ENCODE measurements at places on chromosomes 12 and 14.

DNA sequence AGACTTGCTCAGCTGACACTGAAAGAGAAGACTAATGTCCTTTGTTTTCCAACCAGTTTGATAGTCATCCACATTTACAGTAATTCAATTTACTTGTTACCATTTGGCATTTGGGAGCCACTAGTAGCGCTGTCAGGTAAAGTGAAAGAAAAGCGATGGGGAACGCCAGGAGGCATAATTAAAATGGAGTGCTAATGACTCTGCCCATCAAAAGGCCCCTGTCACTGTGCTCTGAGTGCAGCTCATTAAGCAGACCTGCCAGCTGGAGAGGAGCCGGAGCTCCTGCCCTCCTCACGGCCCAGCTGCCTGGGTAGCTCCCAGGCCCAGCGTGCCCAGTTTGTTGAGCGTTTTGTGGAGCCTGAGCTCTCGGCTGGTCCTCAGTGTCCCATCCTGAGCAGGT lies 463.6 kb upstream of the CCDC196 start:
- DNase-seq, result no peak

DNA sequence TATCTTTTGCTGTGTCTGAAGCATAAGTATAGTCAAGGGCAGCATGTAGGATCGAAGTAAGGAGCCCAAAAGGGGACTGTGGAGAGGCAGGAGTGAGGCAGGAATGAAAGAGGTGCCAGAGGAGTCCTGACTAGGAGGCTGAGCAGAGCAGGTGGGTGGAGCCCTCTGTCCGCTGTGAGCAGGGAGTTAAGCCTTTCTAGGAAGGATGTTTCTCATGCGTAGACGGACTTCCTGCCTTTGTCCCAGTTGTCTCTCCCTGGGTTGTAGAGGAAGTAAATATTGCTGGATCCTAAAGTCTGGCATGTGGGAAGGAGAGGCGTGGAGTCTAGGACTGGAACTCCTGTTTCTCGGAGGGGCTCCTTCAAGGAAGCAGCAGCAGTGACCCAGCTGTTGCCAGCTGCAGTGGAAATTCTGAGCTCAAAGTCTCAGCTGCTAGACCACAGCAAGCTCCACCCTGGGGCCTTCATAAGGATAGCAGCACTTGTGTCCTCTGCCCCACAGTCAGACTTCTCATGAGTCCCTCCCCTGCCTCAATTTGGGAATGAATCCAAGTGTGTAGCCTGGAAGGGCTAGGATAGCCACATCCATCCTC lies 44.0 kb downstream of the RBMS2 start:
- peak; percentile 55 for DNase-seq

DNA sequence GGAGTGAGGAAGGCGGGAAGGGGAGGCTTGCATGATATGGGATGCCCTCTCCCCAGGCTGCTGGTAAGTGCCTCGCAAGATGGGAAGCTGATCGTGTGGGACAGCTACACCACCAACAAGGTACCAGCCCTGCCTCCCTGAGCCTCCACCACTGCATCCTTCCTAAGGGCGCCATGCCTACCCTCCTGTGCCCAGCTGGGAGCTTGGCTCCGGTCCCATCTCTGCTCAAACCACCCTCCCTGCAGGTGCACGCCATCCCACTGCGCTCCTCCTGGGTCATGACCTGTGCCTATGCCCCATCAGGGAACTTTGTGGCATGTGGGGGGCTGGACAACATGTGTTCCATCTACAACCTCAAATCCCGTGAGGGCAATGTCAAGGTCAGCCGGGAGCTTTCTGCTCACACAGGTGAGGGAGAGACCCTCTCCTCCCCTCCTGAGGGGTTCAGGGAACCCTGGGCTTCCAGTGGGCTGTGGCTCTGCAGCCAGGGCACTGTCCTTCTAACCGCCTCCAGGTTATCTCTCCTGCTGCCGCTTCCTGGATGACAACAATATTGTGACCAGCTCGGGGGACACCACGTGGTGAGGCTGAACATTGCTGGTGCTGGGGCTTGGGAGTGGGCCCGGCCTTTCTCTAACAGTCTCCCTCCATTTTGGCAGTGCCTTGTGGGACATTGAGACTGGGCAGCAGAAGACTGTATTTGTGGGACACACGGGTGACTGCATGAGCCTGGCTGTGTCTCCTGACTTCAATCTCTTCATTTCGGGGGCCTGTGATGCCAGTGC lies 2.6 kb downstream of the GNB3 start:
- DNase-seq, result no peak

- DNase-seq, result no peak
Observed at GRCh38 chr14:74083161-74083560, 1.1 kb downstream of the ALDH6A1 start.

DNA sequence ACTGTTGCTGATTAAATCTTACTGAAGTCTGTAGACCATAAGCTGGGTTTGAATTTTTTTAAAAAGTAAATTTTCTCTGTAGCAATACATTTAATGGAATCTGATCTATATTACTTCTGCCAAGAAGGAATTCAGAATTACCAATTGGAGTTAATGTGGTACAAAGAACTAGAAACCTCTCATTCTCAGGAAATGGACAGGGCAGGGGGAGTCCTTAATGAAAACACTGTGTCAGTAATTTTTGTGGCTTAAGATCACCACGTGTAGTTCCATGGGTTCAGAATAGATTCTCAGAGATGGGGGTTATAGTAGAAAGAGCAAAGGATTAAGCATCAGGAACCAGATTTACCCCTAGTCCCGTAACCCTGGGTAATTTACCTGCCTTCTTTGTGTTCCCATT lies 30.3 kb downstream of the FBXL14 start:
- DNase-seq, result no peak

DNA sequence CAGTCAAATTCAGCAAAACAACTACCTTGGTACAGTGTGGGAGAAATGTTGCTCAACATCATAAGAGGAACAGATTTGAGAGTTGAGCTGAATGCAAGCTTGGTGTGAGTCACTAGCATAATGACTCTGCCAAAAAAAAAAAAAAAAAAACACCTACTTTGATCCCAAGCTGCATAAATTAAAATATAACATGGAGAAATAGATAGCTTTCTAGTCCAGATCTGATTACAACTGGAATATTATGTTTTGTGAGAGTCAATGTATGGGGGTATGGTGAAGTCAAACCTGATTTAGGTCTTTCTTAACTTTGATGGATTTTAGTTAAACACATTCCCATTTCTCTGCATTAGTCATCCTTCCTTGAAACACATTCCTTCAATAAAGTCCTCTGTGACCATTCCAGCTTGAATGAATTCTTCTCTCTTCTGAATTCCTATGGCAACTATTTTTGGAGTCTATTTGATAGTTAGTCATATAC lies 188.1 kb downstream of the SLC5A8 start:
- DNase-seq, result no peak

DNA sequence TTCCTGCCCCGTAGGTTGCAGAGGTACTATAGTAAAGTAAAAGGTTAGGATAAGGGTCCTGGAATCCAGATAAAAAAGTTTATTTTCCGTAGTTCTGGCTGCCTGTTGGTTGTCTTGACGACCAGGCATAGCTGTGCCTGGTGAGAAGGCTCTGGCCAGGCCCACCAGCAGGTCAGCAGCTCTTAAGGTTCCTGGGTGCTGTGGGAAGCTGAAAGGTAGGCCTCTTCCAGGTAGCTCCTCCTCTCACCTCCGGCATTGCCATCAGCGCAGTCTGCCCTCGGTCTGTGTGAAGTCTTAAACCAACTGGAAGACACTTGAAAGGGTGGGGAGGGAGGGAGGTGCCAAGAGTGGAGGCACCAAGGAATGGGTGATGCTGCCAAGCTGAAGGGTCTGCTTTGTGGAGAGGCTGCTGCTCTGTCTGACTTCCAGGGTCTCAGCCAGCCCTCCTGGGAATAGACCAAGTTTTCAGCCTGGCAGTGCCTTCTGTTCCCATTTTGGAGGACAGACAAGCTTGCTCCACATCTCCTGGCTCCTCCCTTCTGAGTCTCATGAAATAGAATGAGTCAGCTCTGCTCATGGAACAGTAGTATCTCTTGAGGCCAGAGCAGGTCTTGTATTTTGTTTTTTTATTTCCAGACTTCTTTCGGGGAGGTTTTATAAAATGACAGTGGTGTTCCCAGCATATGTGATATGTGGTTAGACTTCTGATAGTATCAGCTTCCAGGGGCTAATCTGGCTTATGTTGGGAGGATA lies 5.2 kb upstream of the ACADS start:
- no peak for DNase-seq

DNA sequence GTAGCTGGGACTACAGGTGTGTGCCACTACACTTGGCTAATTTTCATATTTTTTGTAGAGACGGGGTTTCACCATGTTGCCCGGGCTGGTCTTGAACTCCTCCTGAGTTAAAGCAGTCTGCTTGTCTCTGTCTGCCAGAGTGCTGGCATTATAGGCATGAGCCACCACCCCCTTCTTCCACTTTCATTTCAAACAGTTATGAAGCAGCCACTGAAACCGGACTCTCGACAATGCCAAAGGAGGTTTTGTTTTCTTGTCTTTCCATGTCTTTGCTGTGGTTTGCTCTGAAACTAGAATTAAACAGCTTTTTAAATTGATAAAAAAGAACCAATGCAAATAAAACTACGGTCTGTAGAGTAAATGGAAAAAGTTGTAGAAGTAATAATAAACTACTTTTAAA lies 30.4 kb downstream of the RAP1B start:
- peak; percentile 48 for DNase-seq

- no peak for DNase-seq
Observed at GRCh38 chr14:68653108-68653507, 139.8 kb downstream of the ZFP36L1 start.

- no peak for DNase-seq
Observed at GRCh38 chr14:44771496-44771895, 190.3 kb downstream of the KLHL28 start.

GRCh38 chr12:45839917-45840316 lies 110.4 kb downstream of the ARID2 start:
- DNase-seq, result no peak

- no peak for DNase-seq
Observed at GRCh38 chr12:64323476-64324225, 66.9 kb downstream of the C12orf56 start.

GRCh38 chr12:51391283-51392123 lies at the start of gene GALNT6:
Gene GALNT6, minus strand, starts transcription at chr12:51391406. Its CDS starts 11,625 bp downstream, at chr12:51379781.
- peak; percentile 90 for DNase-seq

- DNase-seq, result no peak
Observed at GRCh38 chr14:88604212-88604611, 41.4 kb downstream of the ZC3H14 start.

DNA sequence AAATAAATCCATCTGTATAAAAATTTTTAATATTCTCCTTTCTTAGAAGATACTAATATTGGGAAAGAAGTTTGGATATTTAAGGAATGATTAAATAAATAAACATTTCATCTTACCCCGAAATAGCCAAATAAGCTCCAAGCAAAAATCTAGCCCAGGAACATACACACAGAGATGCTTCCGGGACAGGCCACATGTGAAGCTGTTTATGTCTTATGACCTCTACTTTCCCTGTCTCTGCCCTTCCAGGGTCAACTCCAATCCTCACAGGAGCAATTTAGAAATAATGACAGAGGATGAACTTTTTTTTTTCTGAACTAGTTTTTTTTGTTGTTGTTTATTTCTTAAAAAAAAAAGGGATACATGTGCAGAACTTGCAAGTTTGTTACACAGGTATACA lies 89.4 kb downstream of the BTG1 start:
- no peak for DNase-seq

DNA sequence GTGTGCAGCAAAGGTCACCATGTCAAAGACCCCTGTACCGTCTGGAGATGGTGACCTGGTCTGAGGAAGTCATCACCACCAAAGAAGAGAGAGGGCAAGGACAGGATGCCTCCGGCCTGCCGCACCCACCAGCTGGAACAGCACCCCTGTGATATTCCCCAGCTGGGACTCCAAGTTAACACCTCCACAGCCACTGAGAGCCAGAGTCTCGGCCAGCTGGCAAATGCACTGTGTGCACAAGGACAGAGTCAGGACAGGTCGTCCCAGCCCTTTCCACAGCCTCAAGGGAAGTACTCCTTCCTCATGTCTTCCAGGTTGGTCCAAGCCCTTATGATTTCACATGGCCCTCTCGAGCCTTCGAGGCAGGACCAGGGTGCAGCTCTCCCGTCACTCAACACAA lies 19.3 kb upstream of the FKBP4 start:
- no peak for DNase-seq

GRCh38 chr14:67680121-67680602 lies 5.7 kb upstream of the VTI1B start:
- DNase-seq, result peak; percentile 84

DNA sequence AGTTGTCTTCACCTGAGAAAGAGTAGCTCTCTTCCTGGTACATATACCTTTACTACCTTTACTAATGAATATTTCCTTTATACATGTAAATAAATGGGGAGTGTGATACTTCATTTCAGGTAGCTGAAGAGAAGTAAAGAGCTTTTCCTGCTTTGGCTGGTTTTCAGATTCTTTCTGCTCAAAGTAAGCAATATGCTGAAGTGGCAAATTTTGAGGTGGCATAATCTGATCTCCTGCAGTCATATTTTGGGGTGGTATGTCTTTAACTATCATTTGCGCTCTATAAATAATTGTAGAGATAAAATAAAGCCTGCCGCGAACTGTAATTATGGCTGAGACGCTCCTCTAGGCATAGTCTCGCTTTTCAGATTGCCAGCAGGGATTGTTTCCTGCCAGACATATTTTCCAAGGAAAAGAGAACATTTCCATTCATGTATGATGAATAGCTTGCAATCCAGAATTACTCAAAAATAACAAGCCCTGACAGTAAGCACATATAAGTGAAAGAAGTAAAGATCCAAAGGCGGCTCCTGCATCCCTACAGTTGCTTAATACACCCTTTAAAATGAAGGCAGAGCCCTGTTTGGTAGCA lies 200.7 kb downstream of the C12orf50 start:
- no peak for DNase-seq

GRCh38 chr14:90700933-90701776 lies 115.1 kb downstream of the TTC7B start:
- DNase-seq, result no peak

- DNase-seq, result no peak
Observed at GRCh38 chr12:98735821-98736220, 90.7 kb downstream of the APAF1 start.

DNA sequence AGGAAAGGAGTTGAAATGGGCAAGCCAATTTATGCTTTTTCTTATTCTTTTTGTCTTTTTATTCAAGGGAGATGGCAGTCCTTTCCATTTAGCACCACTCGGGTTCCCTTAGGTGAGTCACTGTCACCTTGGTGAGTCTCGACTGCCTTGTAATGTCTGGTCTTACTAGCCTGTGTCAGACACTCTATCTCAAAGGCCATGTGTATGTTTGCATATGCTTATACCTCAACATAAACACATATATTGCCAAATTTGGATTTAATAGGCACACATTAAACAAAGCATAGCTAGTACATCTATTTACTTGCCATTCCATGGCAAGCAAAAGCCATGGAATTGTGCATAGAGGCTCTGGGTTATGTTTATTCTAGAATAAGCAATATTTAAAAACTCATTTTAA lies 624.9 kb upstream of the FOXG1 start:
- DNase-seq, result no peak

DNA sequence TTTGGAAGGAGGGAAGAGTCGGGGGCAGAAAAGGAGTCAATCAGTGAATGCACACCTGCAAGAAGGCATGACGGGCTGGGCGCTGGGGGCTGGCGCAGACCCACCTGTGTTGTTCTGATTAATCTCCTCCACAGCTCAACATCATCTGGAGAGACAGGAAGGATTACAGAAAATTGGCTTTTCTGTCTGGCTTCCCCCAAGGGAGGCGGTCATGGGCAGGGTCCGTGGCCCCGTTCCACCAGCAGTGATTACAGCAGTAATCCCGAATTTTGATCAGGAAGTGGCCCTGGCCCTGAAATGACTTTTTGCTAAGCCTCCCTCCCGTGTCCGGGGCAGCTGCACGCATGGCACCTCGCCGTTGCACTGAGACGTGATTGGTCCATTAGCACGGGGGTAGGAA lies 24.4 kb upstream of the GALNT9 start:
- DNase-seq, result no peak

Measured in GM20000 (cell line).